Activated CD4-positive, CD25-positive, alpha-beta regulatory T cell (primary cell): ENCODE measurements at places on chromosomes 2 and 18.

DNA sequence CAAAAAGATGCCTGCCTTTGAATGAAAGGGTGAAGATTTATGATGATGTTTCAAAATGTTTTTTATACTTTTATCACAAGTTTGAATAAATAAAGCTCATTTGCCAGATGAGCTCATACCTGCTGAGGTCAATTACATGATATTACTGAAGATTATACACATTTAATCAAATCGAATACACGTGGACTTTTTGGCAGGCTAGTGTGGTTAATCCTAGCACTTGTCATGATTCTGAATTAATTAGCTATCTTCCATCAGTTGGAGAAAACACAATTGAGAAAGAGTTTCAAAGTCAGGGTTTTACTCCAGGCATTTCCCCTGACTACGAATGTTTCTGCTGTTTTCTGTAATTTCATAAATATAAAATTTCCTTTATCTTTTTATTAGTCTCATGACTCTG lies 54.4 kb downstream of the LRPPRC start:
- DNase-seq = no peak

GRCh38 chr18:59923539-59924196 lies 23.9 kb downstream of the PMAIP1 start:
- DNase-seq = no peak

- DNase-seq = no peak
These were observed 553.7 kb upstream of the SYT4 start for GRCh38 chr18:43830947-43831346.

- DNase-seq = no peak
These were observed 129.7 kb downstream of the PHLPP1 start for GRCh38 chr18:62844850-62845643.

DNA sequence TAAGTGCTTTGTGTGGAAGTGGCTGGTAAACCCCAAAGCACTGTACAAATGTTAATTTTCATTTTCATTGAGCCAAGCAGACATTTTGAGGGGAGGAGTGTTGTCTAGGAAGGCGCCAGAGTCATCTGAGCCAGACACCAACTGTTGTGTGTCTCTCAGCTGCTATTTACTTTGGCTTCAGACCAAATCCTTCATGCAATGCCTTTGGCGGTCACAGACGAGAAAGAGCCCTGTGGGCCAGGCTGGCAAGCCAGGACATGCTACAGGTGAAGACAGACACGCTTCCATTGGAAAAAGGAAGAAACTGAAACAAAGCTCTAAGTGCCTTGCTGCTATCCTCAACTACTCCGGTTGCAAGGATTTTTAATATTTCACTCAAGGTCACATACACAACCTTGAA lies 115.4 kb upstream of the CDC42EP3 start:
- no peak for DNase-seq

- DNase-seq = no peak
These were observed 226.8 kb downstream of the LDLRAD4 start for GRCh38 chr18:13445241-13445897.

GRCh38 chr2:55010915-55011314 lies 39.3 kb downstream of the RTN4 start:
- DNase-seq = no peak

- DNase-seq = no peak
These were observed 49.0 kb upstream of the DSG1 start for GRCh38 chr18:31268985-31269406.

GRCh38 chr2:32231959-32232358 lies 32.7 kb downstream of the NLRC4 start:
- no peak for DNase-seq

- DNase-seq = no peak
These were observed 223.3 kb upstream of the STON1 start for GRCh38 chr2:48306409-48307284.

DNA sequence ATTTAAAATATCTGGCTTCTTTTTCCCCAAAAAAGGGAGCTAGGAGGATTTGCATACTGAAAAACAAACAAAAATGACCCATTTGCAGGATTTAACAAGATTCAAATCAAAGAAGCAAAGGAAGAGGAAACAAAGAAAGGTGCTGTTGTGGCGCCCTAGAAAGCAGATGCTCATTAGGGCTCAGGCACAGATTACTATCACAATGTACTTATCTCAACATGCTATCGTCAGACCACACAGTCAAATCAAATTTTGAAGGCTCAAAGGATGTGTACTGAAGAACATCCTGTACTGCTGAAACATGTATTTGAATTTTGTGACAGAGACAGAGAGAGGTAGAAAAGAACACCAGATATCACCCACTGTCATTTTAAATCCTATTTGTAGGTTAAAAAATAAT lies 10.9 kb downstream of the RBMS1 start:
- no peak for DNase-seq

GRCh38 chr18:2906704-2907549 lies 60.1 kb downstream of the EMILIN2 start:
- DNase-seq = peak; percentile 18

- DNase-seq = no peak
These were observed 271.7 kb downstream of the NDUFA10 start for GRCh38 chr2:239753401-239753837.

DNA sequence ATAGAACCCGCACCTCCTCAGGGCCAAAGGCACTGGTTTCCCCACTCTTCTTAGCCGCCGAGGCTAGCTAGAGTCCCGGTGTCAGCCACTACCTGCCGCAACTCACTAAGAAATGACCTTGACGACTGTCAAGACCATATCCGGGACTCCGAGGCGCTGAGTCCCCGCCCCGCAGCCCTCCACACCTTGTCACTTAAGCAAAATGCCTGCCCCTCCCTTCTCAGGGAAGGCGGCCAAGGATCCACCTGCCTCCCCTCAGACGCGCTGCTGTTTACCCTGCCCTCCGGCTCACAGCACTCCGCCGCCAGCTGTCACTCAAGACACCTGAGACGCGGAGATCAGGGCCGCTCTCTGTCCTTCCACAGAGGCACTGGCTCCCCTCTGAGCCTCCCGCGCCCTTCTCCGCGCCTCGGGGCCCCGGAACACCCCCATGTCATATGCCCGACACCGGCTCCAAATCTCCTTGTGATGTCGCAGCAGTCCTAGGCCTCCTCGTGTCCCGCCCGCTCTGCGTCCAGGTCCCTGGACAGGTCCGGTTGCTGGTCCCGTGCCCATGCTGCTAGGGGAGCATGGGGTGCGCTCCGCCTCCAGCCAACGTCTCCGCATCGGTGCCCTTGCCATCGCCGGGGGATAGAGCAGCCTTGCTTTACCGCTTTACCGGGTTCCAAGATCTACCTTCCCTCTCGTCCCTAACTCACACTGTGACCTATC lies 32.5 kb upstream of the REG3G start:
- no peak for DNase-seq

- DNase-seq = no peak
These were observed 180.9 kb downstream of the TRABD2A start for GRCh38 chr2:84700006-84700405.

DNA sequence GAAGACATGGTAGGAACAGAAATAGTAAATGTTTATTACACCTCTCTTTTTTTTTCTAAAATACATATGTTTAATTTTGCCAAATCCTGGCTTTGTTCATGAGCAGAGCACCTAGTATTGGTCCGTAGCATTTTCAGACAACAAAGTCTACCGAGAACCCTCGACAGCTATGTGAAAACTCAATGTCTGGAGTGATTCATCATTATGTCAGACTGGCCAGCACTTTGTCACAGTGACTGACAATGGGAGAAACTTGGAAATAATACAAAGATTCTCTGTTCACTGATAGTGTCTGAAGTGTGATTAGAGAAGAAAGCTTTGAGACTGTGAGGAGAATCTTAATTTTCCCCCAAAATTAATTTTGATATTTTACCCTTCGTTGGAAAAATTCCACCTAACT lies 143.0 kb downstream of the HNMT start:
- no peak for DNase-seq

- DNase-seq = no peak
These were observed 163.0 kb upstream of the NOSTRIN start for GRCh38 chr2:168639441-168639898.
